Fibroblast of villous mesenchyme (primary cell): ENCODE measurements at places on chromosomes 1 and 21. TPM values are rescaled to one million over a fixed set of nuclear protein-coding genes. Genes with fewer than 3 reads are reported as not detected.

The TMEM59 gene
- 156 and 237 TPM in 2 replicates for total RNA-seq

The HSD11B1 gene
- 1.9 and 21.6 TPM in 2 replicates for total RNA-seq

The ATAD3C gene
- under 0.01 and 0.32 TPM in 2 replicates for total RNA-seq

The ENAH gene
- total RNA-seq = 126 and 135 TPM in 2 replicates

The SPRR5 gene
- not detected in 2 replicates for total RNA-seq

The CFAP141 gene
- total RNA-seq = not detected in 2 replicates

The PALMD gene
- 6.8 and 16.8 TPM in 2 replicates for total RNA-seq

The MCOLN2 gene
- 1.3 and 1.7 TPM in 2 replicates for total RNA-seq

The TAL1 gene
- 0.32 TPM in 1 of 2 replicates, not detected in the other for total RNA-seq

The INAVA gene
- 0.32 TPM in 1 of 2 replicates, not detected in the other for total RNA-seq

The OR2T11 gene
- total RNA-seq = not detected in 2 replicates

The PCP4 gene
- not detected in 2 replicates for total RNA-seq

The OLIG1 gene
- not detected in 2 replicates for total RNA-seq

The LRIG2 gene
- total RNA-seq = 18.1 and 20.9 TPM in 2 replicates

The CD1D gene
- total RNA-seq = under 0.01 TPM in 2 replicates

The ITPKB gene
- 2.6 and 4.7 TPM in 2 replicates for total RNA-seq

The RHBDL2 gene
- 0.97 and 1.7 TPM in 2 replicates for total RNA-seq

The FCGR2B gene
- not detected in 2 replicates for total RNA-seq

The MYOM3 gene
- under 0.01 TPM in 1 of 2 replicates, not detected in the other for total RNA-seq

The LAMB3 gene
- 3.9 and 14.2 TPM in 2 replicates for total RNA-seq

The CTH gene
- total RNA-seq = 4.2 and 4.7 TPM in 2 replicates

The FAM151A gene
- not detected in 2 replicates for total RNA-seq

The OPTC gene
- not detected in 2 replicates for total RNA-seq

The KIF17 gene
- total RNA-seq = 0.64 and 2.2 TPM in 2 replicates

The HEYL gene
- under 0.01 and 0.32 TPM in 2 replicates for total RNA-seq

The MTX1 gene
- 38.0 and 45.1 TPM in 2 replicates for total RNA-seq

The TTC39A gene
- 0.43 and 0.64 TPM in 2 replicates for total RNA-seq

The CHI3L1 gene
- 15.8 and 136 TPM in 2 replicates for total RNA-seq

The WDR3 gene
- total RNA-seq = 11.6 and 17.7 TPM in 2 replicates

The KIAA0040 gene
- under 0.01 and 0.64 TPM in 2 replicates for total RNA-seq

The WDR47 gene
- total RNA-seq = 16.4 and 25.5 TPM in 2 replicates

The PPFIA4 gene
- total RNA-seq = 1.6 and 4.3 TPM in 2 replicates

The SPATA46 gene
- not detected in 2 replicates for total RNA-seq

The GOLT1A gene
- total RNA-seq = not detected in 2 replicates

The HFM1 gene
- under 0.01 TPM in 2 replicates for total RNA-seq

The LAMC1 gene
- 541 and 761 TPM in 2 replicates for total RNA-seq

The CZIB gene
- 39.7 and 41.6 TPM in 2 replicates for total RNA-seq

The TMEM51 gene
- total RNA-seq = 14.8 and 18.6 TPM in 2 replicates

The PPIAL4G gene
- total RNA-seq = not detected in 2 replicates

The LDLRAD2 gene
- under 0.01 TPM in 1 of 2 replicates, not detected in the other for total RNA-seq

The GJA9 gene
- total RNA-seq = not detected in 2 replicates

The PEAR1 gene
- 11.3 and 12.1 TPM in 2 replicates for total RNA-seq

The MYCL gene
- total RNA-seq = under 0.01 TPM in 1 of 2 replicates, not detected in the other

The OR6Y1 gene
- not detected in 2 replicates for total RNA-seq

The CLDN8 gene
- not detected in 2 replicates for total RNA-seq

The CTBS gene
- 11.6 and 12.1 TPM in 2 replicates for total RNA-seq

The MROH9 gene
- under 0.01 TPM in 2 replicates for total RNA-seq

The CD34 gene
- total RNA-seq = 0.32 and 0.43 TPM in 2 replicates

The EIF2D gene
- 40.6 and 47.9 TPM in 2 replicates for total RNA-seq

The S100A9 gene
- not detected in 2 replicates for total RNA-seq
